ENCODE measurements at places on chromosomes 5 and 9. TPM values are rescaled to one million over a fixed set of nuclear protein-coding genes. Genes with fewer than 3 reads are reported as not detected.

Gene GLRA1
- not detected for total RNA-seq

Gene IFNA6
- total RNA-seq: not detected

Gene JAK2
- 12.2 TPM for total RNA-seq

Gene TAF11L10
- total RNA-seq: not detected

Gene ORM2
- total RNA-seq: not detected

Gene AQP7
- not detected for total RNA-seq

Gene BTNL3
- not detected for total RNA-seq

Gene PCDHGA6
- 3.2 TPM for total RNA-seq

Gene CNOT6
- total RNA-seq: 14.8 TPM

Gene TLE1
- 43.7 TPM for total RNA-seq

Gene SLC4A9
- total RNA-seq: not detected

Gene TXNDC8
- not detected for total RNA-seq

Gene MAMDC2
- 2.4 TPM for total RNA-seq

Gene EGR1
- 3.6 TPM for total RNA-seq

Gene ADAMTS16
- 0.77 TPM for total RNA-seq

Gene ACTL7A
- not detected for total RNA-seq

Gene FBP2
- not detected for total RNA-seq

Gene CD72
- 0.87 TPM for total RNA-seq

Gene TUSC1
- total RNA-seq: 10.4 TPM

Gene RNF183
- 0.37 TPM for total RNA-seq

Gene ABITRAM
- 6.9 TPM for total RNA-seq

Gene GLDC
- total RNA-seq: 1.4 TPM

Gene C5orf52
- not detected for total RNA-seq

Gene MINAR2
- total RNA-seq: not detected

Gene TNFSF15
- 3.0 TPM for total RNA-seq

Gene GHR
- total RNA-seq: 2.5 TPM

Gene C9
- total RNA-seq: 1.1 TPM

Gene CRB2
- not detected for total RNA-seq

Gene GFI1B
- not detected for total RNA-seq

Gene SELENOP
- total RNA-seq: 63.2 TPM

Gene IFNA2
- not detected for total RNA-seq

Gene ZDHHC11
- 0.44 TPM for total RNA-seq

Gene FST
- 30.8 TPM for total RNA-seq

Gene PIP5KL1
- total RNA-seq: 1.2 TPM

Gene PGM5
- total RNA-seq: 74.4 TPM

Gene TAF11L5
- not detected for total RNA-seq

Gene LCN12
- 0.12 TPM for total RNA-seq

Gene HABP4
- total RNA-seq: 26.0 TPM

Gene GRHPR
- 119 TPM for total RNA-seq

Gene ZNF483
- total RNA-seq: 1.9 TPM

Gene SHOC1
- total RNA-seq: not detected

Gene LPAR1
- total RNA-seq: 103 TPM

Gene PCDHGB4
- 11.3 TPM for total RNA-seq

Gene TMEM171
- total RNA-seq: 0.62 TPM

Gene THBS4
- total RNA-seq: 2.1 TPM

Gene INSL4
- total RNA-seq: not detected

Gene FCN2
- total RNA-seq: not detected

Gene SLC34A3
- total RNA-seq: not detected

Gene PAEP
- not detected for total RNA-seq

Gene S100Z
- not detected for total RNA-seq

Gene ENC1
- total RNA-seq: 32.9 TPM

Gene DAB2
- 106 TPM for total RNA-seq
